ENCODE measurements at places on chromosomes 2 and 18.

DNA sequence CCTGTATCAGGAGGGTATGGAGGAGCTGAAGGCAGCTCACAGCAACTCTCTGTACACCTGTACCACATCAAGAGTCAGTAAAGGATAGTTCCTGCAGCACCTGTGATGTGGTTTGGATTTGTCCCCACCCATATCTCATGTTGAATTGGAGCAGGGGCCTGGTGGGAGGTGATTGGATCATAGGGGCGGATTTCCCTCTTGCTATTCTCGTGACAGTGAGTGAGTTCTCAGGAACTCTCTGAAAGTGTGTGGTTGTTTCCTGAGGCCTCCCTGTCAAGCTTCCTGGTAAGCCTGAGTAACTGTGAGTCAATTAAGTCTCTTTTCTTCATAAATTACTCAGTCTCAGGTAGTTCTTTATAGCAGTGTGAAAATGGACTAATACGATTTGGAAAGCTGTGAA lies 28.9 kb downstream of the OSBPL1A start:
- peak; percentile 29 for DNase-seq

GRCh38 chr2:218003281-218003944 lies 618 bp upstream of the TNS1 start:
- DNase-seq = no peak

DNA sequence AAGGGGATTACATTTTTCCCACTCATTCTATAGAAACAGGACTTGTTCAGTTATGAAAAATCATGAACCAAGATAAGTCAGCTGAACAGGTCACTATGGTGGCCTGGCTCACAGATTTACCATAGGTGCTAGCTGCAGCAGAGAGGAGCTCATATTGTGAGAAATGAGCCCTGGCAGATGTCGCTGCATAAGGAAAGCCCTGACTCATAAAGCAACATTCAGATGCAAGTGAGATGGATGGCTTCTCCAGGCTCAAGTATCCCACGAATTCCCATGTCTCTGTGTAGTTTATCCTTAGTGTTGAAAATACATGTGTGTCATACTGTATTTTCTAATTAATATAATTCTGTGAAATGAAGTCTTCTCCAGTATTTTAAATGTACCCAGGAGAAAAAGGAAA lies 115.0 kb upstream of the LHCGR start:
- DNase-seq = no peak

DNA sequence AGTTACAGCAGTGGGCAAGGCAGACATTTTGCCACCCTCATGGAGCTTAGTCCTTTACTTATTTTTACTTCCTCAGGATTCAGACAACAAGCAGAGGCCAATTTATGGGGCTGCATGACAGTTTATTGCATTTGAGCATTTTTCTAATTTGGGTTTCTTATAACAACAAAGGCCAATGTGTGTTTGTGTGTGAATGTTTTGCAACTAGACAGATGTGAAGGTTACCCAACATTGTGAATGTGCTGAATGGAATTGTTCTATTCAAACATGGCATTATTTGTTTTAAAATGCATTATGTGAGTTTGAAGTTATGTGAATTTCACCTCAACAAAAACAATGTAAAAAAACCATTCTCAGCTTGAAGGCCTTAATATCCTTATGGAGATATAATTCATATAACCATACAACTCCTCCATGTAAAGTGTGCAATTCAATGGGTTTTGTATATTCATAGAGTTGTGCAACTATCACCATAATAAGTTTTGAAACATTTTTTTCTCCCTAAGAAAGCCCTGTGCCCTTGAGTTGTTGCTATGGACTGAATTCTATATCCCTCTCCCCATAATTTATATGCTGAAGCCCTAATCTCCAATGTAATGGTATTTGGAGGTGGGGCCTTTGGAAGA lies 57.3 kb downstream of the CCDC195 start:
- no peak for DNase-seq

- DNase-seq = no peak
Observed at GRCh38 chr2:235523021-235523420, 29.2 kb downstream of the AGAP1 start.

DNA sequence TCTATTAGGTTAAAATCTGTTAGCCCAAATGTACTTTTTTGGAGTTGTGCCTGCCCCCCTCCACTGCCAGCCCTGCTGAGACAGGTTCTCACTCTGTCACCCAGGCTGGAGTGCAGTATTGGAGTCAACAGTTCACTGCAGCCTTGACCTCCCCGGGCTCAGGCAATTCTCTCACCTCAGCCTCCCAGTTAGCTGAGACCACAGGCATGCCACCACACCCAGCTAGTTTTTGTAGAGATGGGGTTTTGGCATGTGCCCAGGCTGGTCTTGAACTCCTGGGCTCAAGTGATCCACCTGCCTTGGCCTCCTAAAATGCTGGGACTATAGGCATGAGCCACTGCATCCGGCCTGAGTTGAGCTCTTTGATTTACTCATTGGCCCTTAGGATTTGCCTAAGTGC lies 110.7 kb downstream of the ICA1L start:
- no peak for DNase-seq

DNA sequence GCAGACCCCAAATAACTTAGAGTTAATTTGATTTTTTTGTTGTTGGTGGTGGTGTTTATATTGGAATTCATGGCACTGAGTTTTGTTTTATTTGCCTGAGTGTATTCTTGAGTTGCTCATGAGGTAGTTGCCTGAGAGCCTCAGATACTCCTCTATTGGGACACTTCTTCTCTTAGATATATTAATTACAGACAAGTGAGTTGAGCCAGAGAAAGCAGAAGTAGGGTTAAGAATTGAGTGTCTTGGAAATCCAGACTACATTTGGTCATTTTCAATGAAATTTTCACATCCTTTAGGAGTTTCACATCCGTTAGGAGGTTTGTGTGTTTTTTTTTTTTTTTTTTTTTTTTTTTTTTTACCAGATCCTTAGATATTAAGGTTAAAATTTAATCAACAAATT lies 29.0 kb downstream of the FMNL2 start:
- DNase-seq = no peak

- DNase-seq = peak; percentile 68
Observed at GRCh38 chr18:77071711-77072292, 60.8 kb downstream of the MBP start.

GRCh38 chr2:105824446-105824845 lies 79.7 kb downstream of the NCK2 start:
- DNase-seq = no peak

- no peak for DNase-seq
Observed at GRCh38 chr18:68102117-68102516, 585.6 kb upstream of the DSEL start.

- DNase-seq = no peak
Observed at GRCh38 chr2:200810252-200810997, 1.3 kb upstream of the BZW1 start.

GRCh38 chr18:63206433-63207142 lies 113.0 kb downstream of the BCL2 start:
- DNase-seq = no peak

DNA sequence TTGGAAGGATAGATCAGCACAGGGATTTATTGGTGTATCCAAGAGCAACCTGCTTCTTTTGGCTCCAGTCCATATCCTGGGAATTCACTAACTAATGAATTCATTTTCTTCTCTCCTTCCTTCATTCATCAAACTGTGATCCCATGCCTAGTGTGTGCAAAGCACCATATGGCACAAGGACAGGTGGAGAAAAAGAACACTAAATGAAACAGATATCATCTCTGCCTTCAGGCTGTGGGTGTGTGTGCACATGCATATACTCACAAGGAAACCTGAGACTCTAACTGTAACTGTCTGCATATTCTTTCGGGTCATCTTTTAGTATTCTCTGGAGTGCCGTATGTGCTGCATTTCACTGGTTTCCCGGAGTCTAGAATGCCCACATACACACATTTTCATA lies 20.2 kb downstream of the TNP1 start:
- no peak for DNase-seq

DNA sequence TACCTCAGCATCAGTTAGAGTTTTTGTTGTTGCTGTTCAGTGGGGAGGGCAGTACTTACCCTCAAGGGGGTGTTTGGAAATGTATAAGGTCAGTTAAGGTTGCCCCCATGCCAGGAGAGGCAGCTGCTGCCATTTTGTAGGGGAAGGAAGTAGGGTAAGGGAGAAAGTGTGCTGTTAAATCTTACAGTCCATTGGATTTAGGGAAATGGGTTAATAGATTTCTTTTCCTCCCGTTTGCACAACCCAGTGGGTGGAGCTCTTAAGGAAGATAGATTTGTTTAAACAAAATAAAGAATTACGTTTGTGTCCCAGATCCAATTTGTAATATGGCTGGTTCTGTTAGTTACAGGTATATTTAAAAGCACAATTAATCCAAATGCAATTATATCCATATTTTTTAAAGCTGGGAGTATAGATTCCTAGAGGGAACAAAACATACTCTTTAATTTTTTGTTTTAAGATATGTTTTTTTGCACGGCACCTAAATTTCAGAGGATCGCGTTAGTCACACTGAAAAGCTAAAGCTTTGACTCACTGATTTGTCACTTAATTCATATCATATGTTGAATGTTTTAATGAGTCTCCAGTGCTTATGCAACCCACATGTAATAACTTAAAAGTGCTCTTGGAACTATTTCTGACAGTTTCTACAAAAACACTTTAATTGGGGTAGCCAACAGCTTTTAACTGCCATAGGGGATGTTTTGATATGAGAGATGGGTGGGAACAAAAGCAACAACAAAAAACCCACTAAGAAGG lies 9.0 kb upstream of the CWC22 start:
- no peak for DNase-seq

DNA sequence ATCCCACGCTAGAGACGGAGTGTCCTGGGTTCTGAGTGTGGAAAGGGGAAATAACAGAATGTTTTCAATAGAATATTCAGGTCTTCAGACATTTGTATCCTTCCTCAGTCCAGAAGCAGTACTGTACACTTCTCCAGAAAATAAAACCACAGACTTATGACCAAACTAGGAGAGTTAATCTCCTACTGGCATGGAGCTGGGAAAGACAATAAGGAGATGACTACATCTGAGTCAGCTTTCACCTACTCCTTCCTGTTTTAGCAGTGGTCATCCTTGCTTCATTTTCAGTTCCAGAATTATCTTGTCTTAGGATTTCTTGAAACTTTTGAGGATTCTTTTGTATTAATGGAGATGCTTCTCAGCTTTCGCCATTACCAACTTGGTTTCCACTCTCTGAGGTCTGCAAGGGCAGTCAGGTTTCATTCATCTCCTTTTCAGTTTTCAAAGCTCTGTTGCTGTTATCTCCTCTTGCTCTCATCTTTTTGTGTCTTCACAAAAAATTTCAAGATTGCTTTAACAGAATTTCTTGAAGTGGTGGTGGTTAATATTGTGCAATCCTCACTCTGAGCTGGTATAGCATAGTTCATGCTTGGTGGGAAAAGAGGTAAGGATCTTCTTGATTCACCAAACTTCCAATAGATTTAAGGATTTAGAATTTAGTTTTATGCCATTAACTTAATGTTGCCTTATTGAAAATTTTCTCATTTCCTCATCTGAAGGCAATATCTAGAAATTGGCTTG lies 23.7 kb upstream of the NR4A2 start:
- DNase-seq = no peak

GRCh38 chr2:217707131-217707611 lies 295.6 kb downstream of the TNS1 start:
- DNase-seq = no peak

DNA sequence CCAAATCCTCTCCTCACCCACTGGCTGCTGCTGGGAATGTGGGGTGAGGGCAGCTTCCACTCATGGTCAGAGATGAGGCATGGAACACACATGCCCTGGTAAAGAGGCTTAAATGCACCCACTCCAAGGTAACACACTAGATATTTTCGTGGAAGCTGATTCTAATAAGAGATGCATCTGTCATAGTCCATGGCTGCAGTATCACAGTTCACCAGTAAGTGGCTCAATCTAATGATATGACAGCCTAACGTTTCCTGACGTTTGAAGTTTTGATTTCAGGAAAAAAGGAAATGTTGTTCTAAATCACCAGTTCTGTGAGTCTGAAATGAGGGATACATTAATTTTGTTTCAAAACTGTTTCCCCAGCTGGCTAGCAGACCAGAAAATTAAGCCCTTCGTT lies 38.2 kb downstream of the LCT start:
- no peak for DNase-seq

DNA sequence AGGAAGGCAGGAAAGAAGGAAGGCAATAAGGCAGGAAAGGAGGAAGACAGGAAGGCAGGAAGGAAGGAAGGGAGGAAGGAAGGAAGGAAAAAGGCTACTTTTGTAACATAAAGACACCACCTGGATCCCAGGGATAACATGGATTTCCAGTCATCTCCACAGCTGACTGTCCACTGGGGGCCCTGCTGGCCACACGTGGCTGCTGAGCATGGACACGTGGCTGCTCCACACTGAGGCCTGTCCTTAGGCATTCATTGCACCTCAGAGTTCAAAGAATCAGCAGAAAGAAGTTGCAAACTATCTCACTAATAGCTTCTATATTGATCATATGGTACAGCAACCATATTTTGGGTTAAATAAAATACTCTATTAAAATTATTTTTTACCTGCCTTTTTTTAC lies 130.2 kb upstream of the SALL3 start:
- no peak for DNase-seq

DNA sequence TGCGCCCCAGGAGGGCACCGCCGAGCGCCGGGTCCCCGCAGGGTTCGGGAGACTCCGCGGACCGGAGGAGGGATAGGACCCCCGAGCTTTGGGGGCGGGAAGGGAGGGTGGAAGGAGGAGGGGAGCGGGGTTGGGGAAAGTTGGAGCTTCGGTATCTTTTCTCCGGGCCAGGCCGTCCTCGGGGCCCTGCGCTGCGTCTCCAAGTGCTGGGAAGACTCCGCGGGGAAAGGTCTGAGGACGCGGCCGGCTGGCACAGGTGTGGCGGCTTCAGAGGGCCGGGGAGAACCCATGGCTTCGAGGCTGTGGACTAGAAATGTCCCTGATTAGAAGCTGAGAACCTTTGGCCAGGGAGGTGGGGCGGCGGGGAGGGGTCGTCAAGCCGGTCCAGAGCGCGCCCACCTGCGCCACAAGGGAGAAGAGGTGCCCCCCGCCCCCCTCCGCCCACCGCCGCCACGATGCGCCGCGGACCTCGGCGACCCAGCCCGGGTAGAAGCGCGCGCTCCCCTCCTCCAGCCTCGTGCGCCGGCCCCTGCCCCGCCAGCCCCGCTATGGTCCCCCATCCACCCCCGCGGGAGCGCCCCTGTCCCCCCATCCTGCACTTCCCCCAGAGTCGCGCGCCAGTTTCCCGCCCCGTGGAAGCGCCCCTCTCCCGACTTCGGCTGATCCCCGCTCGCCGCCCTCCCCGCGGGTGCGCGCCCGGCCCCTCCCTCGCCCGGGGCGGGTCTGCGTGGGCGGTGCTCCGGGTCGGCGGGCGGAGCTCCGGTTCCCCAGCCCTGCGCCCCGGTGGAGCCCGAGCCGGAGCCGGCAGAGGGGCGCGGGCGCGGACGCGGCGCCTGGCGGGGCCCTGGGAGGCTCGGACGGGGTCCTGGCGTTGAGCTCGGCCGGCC lies at the start of gene SNTG2:
SNTG2 (plus strand) TSS at position 770 of the 887 bp plus-strand sequence. CDS start 148 bp downstream, outside the sequence.
- DNase-seq = peak; percentile 19

DNA sequence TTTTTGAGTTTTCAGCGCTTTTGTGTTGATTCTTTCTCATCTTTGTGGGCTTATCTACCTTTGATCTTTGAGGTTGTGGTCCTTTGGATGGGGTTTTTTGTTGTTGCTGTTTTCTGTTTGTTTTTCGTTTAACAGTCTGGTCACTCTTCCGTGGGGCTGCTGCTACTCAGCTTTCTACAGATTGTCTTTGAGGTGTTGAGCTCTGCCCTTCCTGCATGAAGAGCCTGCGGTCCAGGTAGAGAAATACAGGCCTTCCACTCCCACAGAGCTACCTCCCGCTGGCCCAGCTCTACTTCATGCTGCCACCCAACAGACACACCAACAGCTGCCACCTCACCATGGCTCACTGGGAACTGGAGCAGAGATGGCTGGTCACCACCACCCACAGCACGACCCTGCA lies 61.7 kb upstream of the RNU4ATAC start:
- DNase-seq = no peak

- no peak for DNase-seq
Observed at GRCh38 chr2:105682401-105682800, 62.3 kb upstream of the NCK2 start.
